ENCODE measurements at places on chromosomes 4 and X.

DNA sequence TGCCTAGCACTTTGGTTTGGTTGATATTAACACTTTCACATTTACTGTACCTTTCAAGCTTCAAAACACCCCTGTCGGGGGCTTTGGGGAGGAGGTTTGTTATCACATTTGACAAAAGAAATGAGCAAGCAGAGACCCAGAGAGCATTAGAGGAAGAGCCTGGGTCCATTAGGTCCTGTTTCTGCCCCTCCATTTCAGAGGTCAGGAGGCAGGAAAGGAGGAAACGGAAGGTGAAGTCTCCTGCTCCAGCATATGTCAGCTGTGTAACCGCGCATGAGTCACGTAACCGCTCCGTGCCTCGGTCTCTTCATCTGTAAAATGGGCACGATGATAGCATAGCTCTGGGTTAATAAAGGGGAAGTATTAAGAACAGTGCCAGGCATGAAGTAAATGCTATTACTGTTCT lies 201.9 kb upstream of the BCOR start:
- DNase-seq, result no peak

DNA sequence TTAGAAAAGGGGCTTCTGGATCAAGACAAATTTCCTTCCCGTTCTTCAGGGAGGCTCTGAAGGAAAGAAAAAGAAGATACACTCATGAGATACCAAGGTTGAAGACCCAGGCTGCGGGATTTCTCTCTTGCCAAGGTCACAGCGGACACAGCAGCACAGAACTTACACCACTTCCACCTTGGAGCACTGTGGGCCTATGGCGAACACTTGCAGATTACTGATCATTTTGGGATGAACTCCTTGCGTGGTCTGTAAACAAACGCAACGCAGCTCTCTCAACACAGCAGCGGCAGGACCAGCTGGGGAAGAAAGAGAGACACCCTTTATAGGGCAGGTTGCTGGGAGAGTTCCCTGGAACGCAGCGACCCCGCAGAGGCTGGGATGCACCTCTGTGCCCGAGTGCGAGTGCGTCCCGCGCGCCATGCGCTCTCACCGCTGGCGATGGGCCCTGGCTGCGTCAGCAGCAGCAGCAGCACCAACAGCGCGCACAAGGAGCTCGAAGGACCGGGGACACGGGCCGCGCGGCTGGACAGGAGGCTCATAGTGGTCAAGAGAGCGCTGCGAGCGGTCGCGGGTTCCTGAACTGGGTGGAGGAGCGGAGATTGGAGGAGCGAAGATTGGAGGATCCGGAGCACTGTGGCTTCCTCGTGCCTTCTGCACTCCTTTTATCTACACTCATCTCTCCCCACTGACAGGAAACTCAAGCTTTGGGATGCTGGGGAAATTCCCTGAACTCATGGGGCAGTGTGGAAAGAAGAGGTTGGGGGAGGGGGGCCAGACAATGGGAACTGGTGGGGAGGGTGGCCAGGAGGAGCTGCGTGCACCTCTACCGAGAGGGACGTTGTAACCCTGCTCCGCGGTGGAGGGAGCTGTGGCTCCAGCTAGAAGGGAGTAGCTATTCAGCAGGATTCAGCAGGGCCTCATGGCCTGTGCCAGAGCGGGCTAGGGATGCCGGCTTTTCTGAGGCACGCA lies at the start of gene CXCL5:
TSS of gene CXCL5 (minus strand) at position 638 of the 972 bp plus-strand sequence. CDS start at position 542, 96 bp downstream.
- DNase-seq, result no peak

DNA sequence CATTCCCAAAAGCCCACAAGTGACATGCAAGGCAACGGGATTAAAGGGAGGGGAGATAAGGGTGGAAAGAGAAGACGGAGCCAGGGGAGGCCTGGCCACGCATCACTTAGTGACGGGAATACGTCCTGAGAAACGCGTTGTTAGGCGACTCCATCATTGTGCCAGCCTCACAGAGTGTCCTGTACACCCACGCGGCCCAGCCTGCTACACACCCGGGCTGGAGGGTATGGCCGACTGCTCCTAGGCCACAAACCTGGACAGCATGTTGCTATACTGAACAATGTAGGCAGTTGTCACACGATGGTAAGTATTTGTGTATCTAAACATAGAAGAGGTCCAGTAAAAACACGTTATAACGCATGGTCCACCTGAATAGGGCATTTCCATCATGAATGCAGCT lies 23.4 kb downstream of the NSG1 start:
- DNase-seq, result no peak

DNA sequence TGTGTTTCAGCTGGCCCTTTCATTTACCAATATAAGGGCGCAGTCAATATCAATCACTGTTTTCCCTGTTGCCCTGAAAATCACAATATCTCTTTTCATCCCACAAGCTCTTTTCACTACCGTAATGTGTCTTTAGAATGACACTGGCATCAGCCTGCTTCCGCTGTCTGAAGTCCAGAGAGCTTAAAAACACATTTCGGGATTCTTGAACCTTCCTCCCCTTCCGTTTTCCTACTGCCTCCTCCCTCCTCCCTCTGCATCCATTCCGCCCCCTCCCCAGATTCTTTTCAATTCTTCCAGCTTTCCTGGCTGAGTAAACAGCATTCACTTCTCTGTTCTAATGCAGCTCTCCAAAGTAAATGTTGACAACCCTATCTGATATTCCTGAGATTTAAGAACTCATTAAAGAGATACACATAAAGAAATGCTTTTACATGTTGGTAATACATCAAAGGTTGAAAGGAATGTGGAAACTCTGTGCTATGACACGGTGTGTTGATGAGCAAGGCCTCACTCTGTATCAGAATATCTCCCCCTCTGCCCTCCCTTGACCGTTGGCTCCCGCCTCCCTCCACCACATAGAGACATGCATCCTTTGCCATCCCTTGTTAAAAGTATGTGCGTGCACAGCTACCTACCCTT lies 83.5 kb upstream of the SPRY1 start:
- DNase-seq, result no peak

DNA sequence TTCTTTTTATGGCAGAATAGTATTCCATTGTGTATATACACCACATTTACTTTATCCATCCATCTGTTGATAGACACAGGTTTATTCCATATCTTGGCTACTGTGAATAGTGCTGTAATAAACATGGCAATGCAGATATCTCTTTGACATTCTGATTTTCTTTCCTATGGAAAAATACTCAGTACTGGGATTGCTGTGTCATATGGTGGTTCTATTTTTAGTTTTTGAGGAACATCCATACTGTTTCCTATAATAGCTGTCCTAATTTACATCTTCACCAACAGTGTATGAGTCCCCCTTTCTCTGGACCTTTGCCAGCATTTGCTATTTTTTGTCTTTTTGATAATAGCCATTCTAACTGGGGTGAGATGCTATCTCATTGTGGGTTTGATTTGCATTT lies 73.5 kb downstream of the GPAT3 start:
- no peak for DNase-seq

DNA sequence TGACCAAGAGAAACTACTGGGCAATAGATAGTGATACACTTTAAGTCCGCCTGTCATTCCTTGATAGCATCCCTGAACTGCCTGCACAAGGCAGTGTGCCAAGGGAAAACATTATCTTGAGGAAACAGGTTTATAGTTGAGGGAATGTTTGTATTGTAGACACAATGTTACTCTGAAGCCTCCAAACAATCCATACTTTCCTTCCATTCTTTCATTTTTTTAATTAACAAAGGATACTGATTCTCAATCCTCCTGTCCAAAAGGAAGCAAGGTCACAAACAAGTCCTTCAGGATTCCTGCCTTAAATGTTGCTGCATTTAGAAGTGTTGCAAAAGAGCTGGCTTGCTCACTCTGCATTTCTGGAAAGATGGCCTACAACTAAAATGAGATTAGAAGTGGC lies 61.7 kb upstream of the PRSS48 start:
- no peak for DNase-seq

DNA sequence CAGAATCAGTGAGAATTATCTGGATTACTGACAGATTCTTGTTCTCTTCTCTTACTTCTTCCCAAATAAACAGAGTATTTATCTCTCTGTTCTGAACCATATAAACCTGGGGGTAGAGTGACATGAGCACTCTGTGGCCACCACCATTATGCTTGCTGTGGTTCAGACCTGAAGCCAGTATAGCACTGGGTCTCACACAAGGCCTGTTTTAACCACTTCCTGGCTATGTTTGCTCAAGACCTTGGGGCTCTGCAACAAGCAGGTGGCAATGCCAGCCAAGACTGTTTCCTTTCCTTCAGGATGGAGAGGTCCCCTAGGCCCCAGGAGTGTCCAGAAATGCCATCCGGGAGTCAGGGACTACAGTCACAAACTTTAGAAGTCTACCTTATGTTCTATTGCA lies 21.7 kb upstream of the HEPH start:
- DNase-seq, result no peak

DNA sequence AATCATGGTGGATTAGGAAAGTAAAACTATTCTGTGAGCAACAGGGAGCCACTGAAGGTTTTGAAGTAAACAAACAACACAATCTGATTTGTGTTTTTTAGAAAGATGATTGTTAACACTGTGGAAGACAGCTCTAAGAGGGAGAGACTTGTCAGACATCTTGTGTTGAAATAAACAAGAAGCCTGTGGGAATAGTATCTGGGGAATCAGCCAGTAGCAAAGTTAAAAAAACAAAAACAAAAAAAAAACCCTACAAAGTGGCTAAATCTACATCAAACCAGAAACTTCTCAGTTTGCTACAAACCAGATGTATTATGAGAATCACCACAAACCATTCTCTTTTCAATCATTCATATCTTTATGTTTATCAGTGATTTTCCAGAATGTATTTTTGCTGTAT lies 125.7 kb upstream of the GPC4 start:
- DNase-seq, result no peak

- no peak for DNase-seq
Observed at GRCh38 chrX:9269134-9269533, 195.7 kb upstream of the TBL1X start.

DNA sequence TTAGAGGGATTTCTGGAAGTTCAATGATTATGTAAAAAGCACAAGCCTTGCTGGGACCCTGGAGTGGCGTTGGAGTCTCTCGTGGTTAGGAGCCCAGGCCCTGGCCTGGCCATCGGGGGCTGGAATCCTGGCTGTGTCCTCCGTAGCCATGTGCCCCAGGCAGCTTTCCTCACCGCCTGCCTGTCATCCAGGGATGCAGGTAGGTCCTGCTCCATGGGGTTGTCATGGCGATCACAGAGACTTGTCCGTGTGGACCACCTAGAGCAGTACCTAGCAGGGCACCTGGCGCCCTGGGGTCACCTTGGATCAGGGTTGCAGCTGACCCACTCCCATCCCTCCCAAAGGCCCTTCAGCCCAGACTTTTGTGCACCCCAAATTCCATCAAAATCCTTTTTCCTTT lies 30.2 kb upstream of the WFS1 start:
- DNase-seq, result no peak

GRCh38 chrX:41084893-41085511 lies at the start of gene USP9X:
TSS of gene USP9X (plus strand) at chrX:41085445. CDS start at chrX:41123629, 38,184 bp downstream.
- peak; percentile 79 for DNase-seq

- DNase-seq, result no peak
Observed at GRCh38 chr4:75779105-75779757, 54.9 kb downstream of the USO1 start.

- DNase-seq, result no peak
Observed at GRCh38 chrX:112266136-112266535, 183.6 kb upstream of the TRPC5 start.

DNA sequence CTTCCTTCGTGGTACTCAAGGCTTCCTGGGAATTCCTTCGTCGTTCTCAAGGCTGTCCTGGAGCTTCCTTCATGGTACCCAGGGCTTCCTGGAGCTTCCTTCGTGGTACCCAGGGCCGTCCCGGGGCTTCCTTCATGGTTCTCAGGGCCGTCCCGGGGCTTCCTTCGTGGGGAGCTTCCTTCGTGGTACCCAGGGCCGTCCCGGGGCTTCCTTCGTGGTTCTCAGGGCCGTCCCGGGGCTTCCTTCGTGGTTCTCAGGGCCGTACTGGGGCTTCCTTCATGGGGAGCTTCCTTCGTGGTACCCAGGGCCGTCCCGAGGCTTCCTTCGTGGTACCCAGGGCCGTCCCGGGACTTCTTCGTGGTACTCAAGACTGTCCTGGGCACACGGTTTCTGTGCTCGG lies 339.6 kb upstream of the FAT1 start:
- DNase-seq, result no peak

DNA sequence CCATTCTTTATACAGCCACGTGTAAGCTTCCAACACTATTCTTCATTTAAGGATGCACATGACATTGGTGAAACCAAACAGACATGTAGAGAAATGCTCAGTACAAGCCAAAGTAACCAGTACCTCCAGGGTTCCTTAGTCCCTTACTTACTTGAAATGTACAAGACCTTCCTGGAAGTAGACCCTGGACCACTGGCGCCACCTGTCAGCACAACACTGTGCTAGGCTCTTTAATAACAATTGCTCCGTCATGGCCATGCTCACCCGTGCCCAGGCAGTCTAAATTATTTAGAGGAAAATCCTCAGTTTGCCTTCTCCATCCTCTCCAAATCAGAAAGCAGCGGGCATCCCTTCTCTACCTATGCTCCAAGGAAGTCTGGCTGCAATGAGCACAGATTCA lies 52.7 kb downstream of the ADGRA3 start:
- no peak for DNase-seq

GRCh38 chr4:85166318-85166717 lies 199.8 kb upstream of the WDFY3 start:
- DNase-seq, result no peak

GRCh38 chr4:150970685-150971151 lies 44.4 kb downstream of the LRBA start:
- no peak for DNase-seq

DNA sequence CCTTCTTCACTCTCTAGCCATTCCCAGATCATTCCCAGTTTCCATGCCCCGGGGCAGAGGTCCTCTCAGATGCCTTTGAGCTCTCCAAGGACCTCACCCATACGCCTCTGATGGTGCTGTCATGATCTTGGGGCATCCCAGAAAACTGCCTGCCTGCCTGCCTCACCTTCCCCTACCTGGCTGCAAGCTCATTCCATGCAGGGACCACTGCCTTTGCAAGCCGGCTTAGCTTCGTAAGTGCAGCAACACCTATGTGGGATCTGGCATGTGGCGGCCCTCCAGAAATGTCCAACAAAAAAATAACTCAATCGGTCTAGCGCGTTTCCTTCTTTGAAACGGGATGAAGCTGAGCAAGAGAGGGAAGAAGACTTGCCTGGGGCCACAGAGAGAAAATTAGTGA lies 53.0 kb downstream of the C4orf50 start:
- DNase-seq, result no peak

DNA sequence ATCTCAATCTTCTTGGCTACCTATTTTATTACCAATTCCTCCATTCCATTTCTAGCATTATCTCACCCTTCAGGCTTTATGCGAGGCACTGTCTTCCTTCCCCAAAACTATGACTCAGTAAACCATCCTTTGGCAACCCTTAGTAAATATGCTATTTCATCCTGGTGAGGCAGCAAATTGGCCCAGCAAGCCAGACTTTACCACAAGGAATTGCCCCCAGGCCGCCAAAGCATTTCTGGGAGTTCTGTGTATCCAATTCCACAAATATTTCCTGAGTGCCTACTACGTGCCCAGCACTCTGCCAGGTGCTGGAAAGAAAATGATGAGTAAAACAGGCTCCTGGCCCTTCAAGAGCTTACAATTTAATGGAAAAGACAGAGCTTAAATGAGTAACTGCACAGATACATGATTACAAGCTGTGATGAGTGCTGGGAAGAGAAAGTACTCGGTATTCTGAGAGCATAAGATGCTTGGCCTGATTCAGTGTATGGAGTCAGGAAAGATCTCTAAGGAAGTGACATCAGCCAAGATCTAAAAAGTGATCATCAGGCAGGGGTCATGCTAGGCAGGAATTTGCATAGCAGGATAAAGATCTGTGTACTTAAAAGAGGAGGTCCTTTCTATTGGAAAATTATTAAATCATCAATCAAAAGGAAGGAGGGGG lies 193.8 kb downstream of the ADAMTS3 start:
- DNase-seq, result no peak

All from activated CD8-positive, alpha-beta memory T cell treated with anti-CD3 and anti-CD28 coated beads for 4 hours (primary cell).